Mesothelial cell of epicardium (in vitro differentiated cells): ENCODE measurements at places on chromosomes 3 and 15. TPM values are rescaled to one million over a fixed set of nuclear protein-coding genes. Genes with fewer than 3 reads are reported as not detected.

The NEK10 gene
- 0.84 to 1.3 TPM (median 1.2 TPM) in 3 replicates for total RNA-seq

The MYO5C gene
- total RNA-seq, result 19.9 to 23.1 TPM (median 23.0 TPM) in 3 replicates

The GOLGA6L24 gene
- total RNA-seq, result not detected in 3 replicates

The PLA2G4E gene
- total RNA-seq, result not detected in 3 replicates

The PROK2 gene
- not detected in 3 replicates for total RNA-seq

The OXTR gene
- total RNA-seq, result 12.7 to 13.5 TPM (median 12.9 TPM) in 3 replicates

The ZNF592 gene
- total RNA-seq, result 31.8 to 32.8 TPM (median 31.9 TPM) in 3 replicates

The CCDC66 gene
- 36.0 to 40.8 TPM (median 36.2 TPM) in 3 replicates for total RNA-seq

DNA sequence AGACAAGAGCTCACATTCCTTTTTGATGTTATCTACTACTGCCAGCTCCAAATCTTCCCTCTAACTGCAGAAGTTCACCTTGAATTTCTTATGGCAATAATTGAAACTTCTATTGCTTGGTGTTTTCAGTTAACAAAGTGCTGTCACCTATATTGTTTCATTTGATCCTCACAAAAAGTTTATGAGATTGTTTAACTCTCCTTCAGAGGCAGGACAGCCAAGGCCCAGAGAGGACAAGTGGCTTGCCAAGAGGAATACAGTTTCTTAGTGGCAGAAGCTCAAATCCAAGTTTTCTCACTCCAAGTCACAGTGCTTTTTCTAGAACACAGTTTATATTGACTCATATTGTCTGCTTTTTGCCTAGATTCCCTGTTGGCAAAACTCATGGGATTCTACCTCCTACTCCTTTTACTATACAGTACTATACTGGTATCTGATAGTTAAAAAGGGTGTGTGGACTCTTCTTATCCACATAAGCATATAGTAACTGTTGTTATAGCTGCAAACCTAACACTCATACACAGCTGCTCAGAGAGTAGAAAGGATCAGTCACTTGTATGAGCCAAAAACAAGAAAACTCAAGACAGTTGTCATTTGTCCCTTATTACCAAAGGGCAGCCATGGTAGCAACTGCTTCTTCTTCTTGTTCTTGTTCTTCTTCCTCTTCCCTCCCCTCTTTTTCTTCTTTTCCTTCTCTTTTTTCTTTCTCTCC lies 15.9 kb downstream of the TM4SF4 start:
- H3K36me3 ChIP-seq, result peaks cover 1% of the 10 kb centered on the region
- H3K4me1 ChIP-seq, result peaks cover 20% of the 10 kb centered on the region
- no peak for DNase-seq

GRCh38 chr3:39804951-39805350 lies 4.5 kb upstream of the MYRIP start:
- no peak overlapping the region for H3K4me3 ChIP-seq
- H3K36me3 ChIP-seq, result no peaks in the 10 kb centered on the region

DNA sequence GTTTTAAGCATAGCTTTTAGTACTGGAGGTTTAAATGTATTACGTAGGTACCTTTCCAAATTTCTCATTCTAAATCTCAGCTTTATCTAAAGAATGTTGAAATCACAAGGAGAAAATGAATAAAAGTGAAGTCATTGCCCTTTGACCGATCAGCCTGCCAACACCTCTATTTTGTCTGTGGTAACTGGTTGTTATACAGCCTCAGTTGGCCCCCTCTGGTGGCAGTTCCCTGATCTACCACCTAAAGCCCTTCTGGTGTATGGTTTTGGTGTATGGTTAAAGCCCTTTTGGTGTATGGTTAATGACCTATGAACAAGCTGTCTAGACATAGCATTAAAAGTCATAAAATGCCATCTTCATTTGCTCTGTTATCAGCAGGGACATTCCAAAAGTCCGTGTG lies 378.2 kb upstream of the AZI2 start:
- H3K4me1 ChIP-seq, result peaks cover 3% of the 10 kb centered on the region
- no peak overlapping the region for H3K27ac ChIP-seq
- no peak for DNase-seq
- no peaks in the 10 kb centered on the region for H3K36me3 ChIP-seq

DNA sequence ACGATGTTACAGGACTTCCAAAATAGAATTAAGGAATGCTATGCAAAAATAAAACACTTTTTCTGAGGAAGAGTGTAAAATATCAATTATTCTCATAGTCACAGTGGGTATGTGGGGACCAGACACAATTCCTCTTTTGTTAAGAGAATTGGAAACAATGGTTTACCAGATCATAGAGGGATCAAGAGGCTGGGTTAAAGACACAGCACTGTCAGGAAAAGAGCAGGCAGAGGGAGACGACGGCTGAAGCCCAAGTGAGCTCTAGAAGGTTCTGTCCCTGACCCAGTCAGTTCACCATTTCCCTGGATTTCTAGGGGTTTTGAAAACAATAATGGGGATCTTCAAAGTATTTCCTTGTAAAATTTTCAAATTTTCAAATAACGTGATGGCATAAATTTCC lies 54.0 kb upstream of the POLR2M start:
- H3K4me1 ChIP-seq, result peaks cover 19% of the 10 kb centered on the region
- no peak overlapping the region for H3K27ac ChIP-seq
- no peak overlapping the region for H3K4me3 ChIP-seq

- peaks cover 36% of the 10 kb centered on the region for H3K27me3 ChIP-seq
- H3K36me3 ChIP-seq, result no peaks in the 10 kb centered on the region
- no peak for DNase-seq
- H3K27ac ChIP-seq, result no peak overlapping the region
Measured at GRCh38 chr3:54146506-54147239, 24.3 kb downstream of the CACNA2D3 start.

DNA sequence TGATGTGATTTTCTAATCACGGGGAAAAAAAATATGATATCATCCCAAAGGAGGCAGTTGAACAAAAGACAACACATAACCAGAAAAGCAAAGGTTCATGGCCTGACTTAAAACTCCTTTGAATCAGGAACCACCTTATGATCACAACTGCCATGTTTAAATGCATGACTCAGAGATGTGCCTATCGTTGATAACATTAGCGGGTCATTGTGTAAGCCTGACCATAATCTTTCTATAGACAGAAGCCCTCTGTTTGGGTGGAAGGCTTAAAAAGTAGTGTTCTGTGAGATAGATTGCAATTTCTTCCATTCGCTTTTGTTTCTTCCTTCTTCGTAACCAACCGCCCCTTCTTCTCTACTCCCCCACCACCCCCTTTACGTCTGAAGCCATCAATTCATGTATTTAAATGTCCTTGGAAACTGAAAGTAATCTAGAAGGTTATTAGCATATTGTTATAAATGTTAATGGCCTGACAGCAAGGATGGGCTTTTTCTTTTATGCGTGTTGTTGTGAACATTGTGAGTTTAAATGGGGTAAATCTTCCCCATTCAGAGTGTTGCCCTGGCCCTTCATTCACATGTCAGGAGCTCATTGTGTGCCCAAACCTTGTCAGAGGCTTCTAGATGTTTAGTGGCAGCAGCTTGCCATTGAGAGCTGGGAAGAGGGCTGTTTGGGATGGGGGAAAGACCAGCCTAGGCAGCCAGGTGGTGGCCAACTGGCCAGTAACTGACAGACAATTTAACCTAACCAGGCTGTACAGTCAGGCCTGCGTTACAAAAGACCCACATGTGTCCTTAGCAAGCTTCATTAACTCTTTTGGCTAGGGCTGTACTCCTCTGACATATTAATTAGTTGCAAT lies 64.5 kb downstream of the EPHA3 start:
- no peaks in the 10 kb centered on the region for H3K36me3 ChIP-seq
- DNase-seq, result no peak
- no peaks in the 10 kb centered on the region for H3K27me3 ChIP-seq
- H3K4me1 ChIP-seq, result peaks cover 2% of the 10 kb centered on the region

DNA sequence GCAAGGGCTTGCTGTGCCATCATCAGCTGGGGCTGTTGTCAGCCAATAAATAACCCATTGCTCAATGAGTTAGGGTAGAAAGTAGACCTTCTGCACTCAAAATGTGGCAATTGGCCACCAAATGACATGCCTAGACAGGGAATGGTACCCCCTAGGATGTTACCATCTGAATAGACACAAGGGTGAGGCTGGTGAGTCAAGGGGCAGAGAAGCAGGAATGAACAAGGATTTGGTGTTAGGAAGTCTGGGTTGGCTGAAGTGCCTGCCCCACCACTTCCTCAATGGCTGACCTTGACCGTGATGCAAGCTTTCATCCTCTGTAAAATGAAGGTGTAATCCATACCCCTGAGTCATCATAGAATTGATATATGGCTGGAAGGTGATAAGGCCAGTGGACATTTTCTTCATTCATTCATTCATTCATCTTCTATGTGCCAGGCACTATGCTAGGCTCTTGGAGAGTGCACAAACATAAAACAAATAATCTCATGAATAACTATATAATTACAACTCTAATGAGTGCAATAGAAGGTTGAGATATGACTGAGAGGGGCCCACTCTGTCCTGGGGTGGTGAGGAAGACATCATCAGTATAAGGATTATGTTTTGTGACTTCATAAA lies 4.4 kb upstream of the CA12 start:
- no peak overlapping the region for H3K4me3 ChIP-seq
- no peaks in the 10 kb centered on the region for H3K36me3 ChIP-seq
- no peak overlapping the region for H3K27ac ChIP-seq
- peaks cover 48% of the 10 kb centered on the region for H3K4me1 ChIP-seq
- no peak for DNase-seq
- peaks cover 29% of the 10 kb centered on the region for H3K27me3 ChIP-seq

DNA sequence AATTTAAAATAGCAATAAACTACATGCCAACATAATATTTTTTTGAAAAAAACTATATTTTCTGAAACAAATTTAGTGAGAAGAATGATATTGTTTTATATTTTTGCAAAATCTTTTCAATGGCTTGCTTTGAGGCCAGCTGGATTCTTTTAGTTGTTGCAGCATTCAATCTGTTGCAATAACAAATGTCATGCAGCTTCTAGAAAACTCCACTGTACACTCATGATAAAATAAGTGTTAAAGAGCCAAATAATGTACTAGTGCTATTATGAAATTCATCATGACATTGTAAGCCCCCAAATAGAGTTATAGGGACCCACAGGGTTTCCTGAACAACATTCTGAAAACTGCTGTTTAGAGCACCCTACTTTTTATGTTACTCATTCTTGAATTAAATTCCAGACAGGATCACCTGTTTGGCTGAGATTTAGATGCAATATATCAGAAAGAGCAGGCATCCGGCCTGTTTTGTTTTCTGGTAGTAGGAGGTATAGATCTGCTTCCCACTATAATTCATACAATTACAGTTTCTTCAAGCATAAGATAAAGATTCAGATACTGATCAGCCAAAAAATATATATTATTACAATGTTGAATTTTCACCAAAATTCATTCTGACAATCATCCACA lies 703.0 kb upstream of the ZNF385D start:
- H3K27me3 ChIP-seq, result peaks cover 11% of the 10 kb centered on the region
- no peaks in the 10 kb centered on the region for H3K36me3 ChIP-seq
- no peak for DNase-seq

GRCh38 chr3:53161450-53161819 lies 426 bp downstream of the PRKCD start:
- peak overlapping the region; percentile 82 for H3K4me3 ChIP-seq
- no peaks in the 10 kb centered on the region for H3K36me3 ChIP-seq
- no peak for DNase-seq
- peaks cover 35% of the 10 kb centered on the region for H3K27me3 ChIP-seq

GRCh38 chr15:34783991-34784390 lies 11.4 kb downstream of the ACTC1 start:
- H3K36me3 ChIP-seq, result peaks cover 2% of the 10 kb centered on the region
- H3K4me1 ChIP-seq, result no peaks in the 10 kb centered on the region
- DNase-seq, result no peak
- H3K4me3 ChIP-seq, result no peak overlapping the region

GRCh38 chr15:59401824-59402569 lies 29.3 kb upstream of the MYO1E start:
- peaks cover 4% of the 10 kb centered on the region for H3K27me3 ChIP-seq
- peaks cover 14% of the 10 kb centered on the region for H3K4me1 ChIP-seq
- no peaks in the 10 kb centered on the region for H3K36me3 ChIP-seq
- no peak overlapping the region for H3K4me3 ChIP-seq
- DNase-seq, result no peak

- H3K36me3 ChIP-seq, result peaks cover 33% of the 10 kb centered on the region
- no peak for DNase-seq
- H3K27me3 ChIP-seq, result no peaks in the 10 kb centered on the region
- H3K4me3 ChIP-seq, result no peak overlapping the region
Measured at GRCh38 chr3:130925628-130926027, 31.7 kb downstream of the ATP2C1 start.

GRCh38 chr3:194736896-194737600 lies 51.4 kb downstream of the FAM43A start:
- peaks cover 22% of the 10 kb centered on the region for H3K27me3 ChIP-seq
- H3K4me3 ChIP-seq, result no peak overlapping the region
- no peak for DNase-seq

- no peak overlapping the region for H3K4me3 ChIP-seq
- H3K27ac ChIP-seq, result peak overlapping the region; percentile 79
- no peak for DNase-seq
- H3K27me3 ChIP-seq, result no peaks in the 10 kb centered on the region
Measured at GRCh38 chr3:47612178-47612577, 33.5 kb upstream of the CSPG5 start.

DNA sequence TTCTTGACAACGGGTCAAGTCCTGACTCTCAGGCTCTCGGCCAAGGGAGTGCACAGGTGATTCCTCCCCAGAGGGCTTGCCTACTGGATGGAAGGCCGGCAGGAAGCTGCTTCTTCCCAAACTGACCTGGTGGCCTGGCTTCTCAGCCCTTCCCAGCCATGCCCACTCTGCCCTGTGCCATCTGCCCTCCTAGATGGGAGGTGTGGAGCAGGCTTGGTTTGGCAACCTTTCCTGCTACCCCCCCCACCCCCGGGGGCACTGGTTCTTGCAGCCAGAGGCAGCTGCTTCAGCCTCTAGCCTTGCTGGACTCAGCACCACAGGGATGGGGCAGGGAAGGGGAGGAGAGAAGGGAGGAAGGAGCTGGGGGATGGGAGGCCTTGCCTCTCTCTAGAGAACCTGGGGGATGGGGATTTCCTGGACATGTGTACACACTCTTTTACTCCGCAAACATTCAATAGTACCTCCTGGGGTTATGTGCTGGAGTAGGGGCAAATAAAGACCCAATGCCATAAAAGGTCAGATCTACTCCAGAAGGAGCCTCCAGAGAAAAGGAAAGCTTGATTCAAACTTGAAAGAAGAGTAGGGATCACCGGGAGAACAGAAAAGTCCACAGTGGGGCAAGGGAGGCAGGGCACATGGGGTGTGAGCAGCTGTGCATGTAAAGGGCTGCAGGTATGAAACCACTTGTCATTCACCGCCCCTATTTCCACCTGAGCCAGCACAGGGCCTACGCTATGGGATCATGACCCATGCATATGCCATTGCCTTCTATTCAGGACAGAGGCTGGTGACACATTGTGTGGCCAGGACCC lies 4.2 kb upstream of the DAPK2 start:
- H3K36me3 ChIP-seq, result no peaks in the 10 kb centered on the region
- peaks cover 6% of the 10 kb centered on the region for H3K4me1 ChIP-seq
- no peak overlapping the region for H3K4me3 ChIP-seq
- H3K27me3 ChIP-seq, result peaks cover 30% of the 10 kb centered on the region
- H3K27ac ChIP-seq, result no peak overlapping the region
- no peak for DNase-seq

DNA sequence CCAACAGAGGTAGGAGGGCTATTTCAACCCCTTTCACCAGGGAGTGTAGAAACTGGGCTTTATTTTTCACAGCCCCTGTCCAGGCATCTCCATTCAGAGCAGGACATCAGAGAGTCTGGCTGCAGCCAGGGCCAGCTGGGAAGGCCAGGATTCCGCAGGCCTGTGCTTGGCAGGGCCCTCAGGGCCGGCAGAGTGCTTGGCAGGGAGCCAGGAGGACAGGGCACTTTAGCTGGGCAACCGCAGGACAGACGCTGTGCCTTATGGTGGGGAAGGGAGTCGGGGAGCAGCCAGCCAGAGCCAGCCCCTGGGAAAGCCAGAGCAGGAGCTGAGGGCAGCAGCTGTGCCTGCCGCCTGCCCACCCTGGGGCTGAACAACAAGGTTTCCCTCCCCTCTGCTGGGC lies 34.5 kb upstream of the IQCF6 start:
- H3K27ac ChIP-seq, result no peak overlapping the region
- H3K4me3 ChIP-seq, result no peak overlapping the region
- DNase-seq, result no peak
- H3K27me3 ChIP-seq, result peaks cover 31% of the 10 kb centered on the region
- no peaks in the 10 kb centered on the region for H3K4me1 ChIP-seq
